ENCODE measurements at places on chromosomes 1 and 21.

DNA sequence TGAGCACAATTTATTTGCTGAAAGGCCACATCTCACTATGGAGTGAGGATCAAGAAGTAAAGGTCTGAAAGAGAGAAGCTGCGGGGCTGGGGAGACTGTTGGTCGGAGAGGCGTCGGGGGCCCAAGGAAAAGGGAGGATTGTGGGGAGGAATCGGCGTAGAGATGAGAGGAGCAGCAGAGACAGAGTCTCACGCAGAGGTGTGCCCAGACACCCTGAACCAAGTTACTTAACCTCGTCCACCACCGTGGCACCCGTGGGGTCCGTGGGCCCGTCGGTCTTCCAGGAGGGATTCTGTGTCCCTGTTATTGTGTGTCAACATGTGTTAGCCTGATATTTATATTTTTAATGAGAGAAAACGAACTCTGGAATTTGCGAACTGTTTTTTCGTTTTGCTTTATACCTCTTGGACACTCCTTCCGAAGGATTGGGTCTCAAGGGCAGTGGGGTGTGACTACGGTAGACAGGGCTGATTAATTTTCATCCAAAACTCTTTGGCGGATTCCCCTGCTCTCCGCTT, 3.8 kb upstream of the NBPF1 start:
- DNase-seq = peak; percentile 51

- no peak for DNase-seq
Measured at GRCh38 chr21:18894387-18894786, 490.8 kb upstream of the TMPRSS15 start.

GRCh38 chr1:228507961-228508652, 20.9 kb downstream of the RNF187 start:
- DNase-seq = no peak

DNA sequence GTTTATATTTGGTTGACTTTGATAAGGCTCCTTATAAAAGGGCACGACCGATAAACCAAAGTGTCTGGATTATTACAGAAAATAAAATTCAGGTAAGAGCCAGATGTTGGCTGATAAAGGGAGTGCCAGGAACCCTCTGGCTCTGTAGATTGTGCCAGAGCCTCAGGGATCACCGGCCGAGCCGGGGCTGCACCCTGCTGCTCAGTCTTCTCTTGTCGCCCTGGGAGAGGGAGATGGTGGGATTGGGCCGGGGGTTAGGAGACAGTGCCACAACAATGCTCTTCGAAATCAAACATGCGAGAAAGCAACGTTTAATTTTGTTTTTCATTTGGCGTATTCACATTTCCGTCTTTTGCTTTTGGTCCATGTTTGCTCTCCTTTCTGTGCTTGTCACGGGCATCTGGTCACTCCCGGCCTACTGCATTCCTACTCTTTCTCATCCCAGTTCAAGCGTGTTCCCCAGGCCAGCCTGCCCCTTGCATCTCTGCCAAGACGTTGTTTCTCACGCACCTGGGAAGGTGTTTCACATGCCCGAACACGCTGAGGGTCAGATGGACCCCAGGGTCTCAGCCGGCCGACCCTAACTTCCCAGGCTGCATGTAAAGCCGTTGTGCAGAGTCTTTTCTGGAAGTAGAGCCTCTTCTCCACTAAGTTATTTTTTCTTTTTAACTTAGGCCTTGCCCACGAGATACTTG, 18.8 kb upstream of the C2CD2 start:
- peak; percentile 27 for DNase-seq

DNA sequence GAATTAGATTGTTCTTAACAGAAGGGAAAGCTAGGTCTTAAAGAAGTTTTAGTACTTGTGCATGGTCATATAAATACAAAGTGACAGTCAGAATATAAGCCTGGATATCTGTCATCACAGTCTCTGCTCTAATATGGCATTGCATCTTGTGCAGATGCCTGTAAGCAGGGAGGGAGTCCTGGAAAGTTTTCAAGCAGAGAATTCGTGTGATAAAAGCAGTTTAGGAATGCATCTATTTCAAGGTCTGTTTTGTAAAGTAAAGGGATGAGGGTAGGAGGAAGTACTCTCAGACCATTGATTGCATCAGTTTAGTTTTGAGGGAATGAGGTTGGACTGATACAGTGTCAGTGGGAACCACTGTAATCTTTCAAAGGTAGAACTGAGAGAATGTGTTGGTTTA, 30.6 kb downstream of the IARS2 start:
- no peak for DNase-seq

DNA sequence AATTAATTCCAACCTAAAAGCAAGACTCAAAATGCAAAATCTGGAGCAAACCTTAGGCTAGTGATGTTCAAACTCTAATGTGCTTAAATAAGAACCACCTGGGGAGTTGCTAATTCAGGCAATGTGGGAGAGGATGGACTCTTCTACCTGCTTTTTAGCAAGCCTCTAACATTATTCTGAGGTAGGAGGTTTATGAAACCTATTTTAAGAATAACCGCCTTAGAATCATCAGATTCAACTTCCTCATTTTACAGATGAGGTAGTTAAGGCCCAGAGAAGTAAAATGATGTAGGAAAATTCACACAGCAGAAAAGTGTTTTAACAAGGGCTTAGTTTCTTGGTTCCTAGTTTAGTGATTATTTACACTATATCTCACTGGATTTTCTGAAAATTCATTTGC, 8.6 kb upstream of the NTNG1 start:
- no peak for DNase-seq

DNA sequence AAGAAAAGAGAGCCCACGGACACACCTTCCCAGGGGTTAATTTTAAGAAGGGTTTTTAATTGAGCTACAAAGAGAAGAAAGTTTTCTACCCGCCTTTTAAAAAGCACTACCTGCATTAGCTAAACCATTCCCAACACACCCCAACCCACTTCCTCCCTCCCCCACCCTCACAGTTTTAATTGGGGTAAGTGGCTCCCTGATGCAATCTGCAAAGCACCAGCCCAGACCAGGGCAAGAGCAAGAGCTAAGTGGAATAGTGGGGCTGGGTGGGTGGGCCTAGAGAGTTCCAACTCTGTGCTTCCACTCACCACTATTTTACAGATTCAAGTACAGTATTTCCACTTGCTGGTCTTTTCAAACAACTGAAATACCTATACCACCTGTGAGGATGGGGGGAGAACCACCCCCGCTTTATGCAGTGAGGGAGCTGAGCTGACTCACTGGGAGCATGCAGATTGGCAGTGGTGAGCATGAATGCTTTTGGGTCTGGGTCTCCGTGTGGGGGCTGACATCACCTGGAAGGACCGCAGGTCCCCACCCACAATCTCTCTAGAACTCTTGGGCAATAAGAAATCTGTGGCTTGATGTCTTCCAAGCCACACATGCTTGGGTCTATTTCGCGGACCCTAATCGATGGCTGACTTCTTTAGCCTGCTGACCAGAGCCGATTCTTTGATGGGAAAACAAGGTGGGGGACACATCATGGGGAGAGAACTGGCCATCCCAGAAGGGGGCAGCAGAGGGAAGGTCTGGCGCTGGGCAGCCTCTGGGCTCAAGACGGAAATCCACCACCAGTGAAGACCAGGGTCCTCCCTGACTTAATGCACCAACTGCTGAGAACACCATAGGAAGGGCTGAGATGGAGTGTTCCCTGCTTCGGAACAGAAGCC, 95.5 kb downstream of the SSBP3 start:
- no peak for DNase-seq

DNA sequence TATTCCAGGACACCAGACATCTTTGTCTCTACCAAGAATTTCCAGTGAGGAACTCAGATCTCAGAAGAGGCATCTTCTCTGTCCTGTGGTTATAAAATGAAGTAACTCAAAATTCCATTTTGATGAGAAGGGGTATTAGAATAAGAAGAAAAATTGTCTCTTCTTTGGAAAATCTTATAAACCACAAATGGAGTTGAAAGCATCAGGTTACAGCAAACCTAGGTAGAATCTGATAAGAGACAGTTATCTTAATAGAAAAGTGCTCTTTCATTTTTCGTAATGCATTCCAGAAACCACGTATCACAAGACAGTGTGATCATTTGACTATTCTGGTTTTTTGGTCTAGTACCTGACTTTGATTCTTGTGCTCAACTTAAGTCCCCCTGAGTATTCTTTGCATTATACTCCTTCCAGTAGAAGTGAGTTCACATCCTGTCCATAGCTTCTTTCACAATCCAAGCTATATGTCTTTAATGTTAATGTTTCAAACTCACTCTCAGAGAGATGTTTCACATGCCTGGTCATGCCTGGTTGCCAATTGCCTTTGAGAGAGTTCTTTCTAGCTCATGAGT, 120.9 kb upstream of the PRDX6 start:
- DNase-seq = no peak

DNA sequence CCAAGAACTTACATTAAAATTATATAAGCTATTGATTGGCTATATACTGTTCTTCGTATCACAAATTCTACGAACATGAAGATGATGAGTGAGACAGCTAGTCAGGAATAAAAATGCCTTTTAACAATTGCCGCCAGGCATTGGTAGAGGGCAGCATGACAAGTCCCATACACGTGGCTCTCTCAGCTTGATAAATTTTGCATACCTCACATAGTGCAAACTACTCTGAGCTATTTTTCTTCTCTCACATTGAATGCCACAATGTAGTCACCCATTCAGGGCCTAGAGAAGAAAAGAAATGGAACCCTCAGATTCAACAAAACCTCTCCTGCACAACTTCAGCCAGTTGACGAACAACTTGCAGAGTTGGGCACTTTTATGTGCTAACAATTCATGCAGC, 27.0 kb upstream of the FMO2 start:
- no peak for DNase-seq

DNA sequence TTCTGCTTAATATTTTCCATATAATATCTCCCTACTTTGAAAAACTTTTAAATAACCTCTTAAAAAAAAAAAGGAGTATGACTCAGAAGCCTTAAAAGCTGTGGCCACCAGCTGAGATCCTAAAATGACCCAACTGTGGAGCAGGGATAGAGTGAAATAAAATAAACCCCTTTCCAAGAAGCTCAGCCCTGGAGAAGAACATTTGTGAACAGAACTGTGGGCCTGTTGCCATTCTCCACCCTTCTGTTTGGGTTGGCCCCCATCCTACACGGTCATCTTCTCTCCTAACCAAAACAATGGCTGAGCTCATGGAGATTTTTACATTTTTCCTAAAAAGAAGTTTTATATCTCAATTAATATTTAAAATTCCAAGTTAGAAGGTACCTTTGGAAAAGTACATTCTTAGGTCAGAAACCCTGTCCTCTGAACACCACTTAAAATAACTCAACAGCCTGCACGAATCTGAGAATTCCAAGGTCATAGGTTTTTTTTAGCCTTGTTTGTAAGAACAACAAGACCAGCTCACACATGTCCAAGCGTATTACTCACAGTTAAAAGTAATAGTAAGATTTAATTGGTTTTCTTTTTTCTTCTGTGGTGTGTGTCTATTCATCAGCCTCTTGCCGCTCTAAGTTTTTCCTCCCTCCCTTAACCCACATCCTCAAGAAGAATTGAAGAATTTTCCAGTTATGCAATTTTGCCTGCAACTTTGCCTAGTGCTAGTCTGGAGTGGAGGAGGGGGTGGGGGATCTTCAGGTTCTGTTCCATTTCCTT, 107.7 kb upstream of the ERRFI1 start:
- DNase-seq = peak; percentile 71

DNA sequence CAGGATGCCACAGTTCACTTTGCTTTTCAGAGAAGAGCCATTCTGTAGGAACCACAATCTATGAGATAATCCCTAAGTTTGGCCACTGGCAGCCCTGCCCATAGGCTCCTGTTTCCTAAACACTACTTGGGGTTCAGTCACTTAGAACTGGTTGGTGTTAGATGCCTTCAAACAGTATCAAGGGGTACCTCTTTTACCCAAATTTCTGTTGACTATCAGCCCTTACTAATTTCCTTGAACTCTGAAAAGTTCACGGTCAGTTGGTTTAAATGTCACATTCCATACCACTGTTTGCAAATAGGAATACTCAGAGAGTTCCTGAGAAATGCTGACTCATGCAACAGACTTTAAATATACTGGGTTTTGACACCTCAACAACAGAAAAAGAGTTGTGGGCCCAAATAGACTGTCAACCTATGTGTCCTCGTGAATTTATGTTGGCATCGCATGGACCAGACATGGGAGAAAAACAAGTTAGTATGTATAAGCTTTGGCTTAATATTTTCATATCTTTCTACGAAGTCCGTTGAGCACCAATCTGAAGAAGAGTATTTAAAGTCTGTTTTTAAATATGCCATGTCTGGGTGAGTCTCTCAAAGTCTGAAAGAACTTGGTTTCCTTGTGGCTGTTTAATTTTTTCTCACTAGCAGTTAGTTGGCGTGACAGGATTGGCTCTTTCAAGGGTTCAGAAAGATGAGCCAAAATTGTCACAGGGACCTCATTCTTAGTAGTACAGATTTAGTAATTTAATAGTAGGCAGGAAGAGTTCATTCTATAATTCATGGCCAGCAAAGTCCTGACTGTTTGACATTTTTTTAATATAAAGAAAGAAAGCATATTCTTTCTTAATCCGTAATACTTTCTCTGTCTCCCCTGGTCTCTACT, 56.5 kb upstream of the ZNF326 start:
- DNase-seq = no peak

GRCh38 chr1:161226320-161226711, 456 bp downstream of the TOMM40L start:
- DNase-seq = no peak

- no peak for DNase-seq
Measured at GRCh38 chr1:23837908-23838307, 12.7 kb upstream of the HMGCL start.

DNA sequence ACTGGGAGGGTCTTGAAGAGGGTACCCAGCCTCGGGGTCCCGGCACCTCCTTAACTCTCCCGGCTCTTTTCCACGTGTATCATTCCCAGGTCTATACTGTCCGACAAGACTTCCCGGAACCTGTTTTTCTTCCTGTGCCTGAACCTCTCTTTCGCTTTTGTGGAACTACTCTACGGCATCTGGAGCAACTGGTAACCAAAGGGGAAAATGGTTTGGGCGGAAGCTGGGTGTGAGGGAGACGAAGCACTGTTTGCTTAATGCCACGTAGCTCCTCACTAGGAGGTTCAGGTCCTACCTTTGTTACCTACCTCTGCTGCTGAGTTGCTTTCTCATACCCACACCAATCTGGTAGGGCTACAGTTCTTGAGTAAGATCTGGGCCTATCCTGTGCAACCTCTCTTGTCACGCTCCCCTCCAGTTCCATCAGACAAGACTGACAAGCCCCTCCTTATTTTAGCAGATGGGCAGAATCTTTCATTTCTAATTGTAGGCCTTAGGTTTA, 642 bp downstream of the SLC30A7 start:
- no peak for DNase-seq

DNA sequence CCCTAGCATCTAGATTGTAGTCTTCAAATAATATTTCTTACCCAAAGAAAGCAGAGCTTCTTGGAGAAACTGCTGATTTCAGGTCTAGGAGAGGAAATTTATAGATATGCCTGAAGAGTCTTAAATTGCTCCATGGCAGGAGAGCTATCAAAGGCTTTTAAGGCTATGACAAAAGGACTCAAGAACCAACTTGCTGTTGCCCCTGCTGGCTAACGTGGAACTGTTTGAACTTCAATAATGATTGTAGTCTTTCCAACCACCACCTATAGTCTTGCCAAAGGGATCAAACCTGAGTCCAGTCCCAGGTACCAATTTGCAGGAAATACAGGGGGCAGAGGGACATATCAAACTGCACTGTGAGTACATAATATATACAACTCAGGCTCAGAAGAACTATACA, 336.2 kb upstream of the ESRRG start:
- no peak for DNase-seq

GRCh38 chr1:57957576-57957975, 533.7 kb upstream of the DAB1 start:
- DNase-seq = no peak

- no peak for DNase-seq
Measured at GRCh38 chr1:14328685-14329084, 269.8 kb upstream of the KAZN start.

GRCh38 chr1:192907545-192908243, 98.9 kb downstream of the RGS2 start:
- no peak for DNase-seq

GRCh38 chr1:67148516-67149178, 13.9 kb upstream of the C1orf141 start:
- no peak for DNase-seq
